Kidney epithelial cell (primary cell): ENCODE measurements at places on chromosomes 16 and 17. TPM values are rescaled to one million over a fixed set of nuclear protein-coding genes. Genes with fewer than 3 reads are reported as not detected.

FASN gene
- total RNA-seq = 202 and 249 TPM in 2 replicates

PIGL gene
- total RNA-seq = 31.8 and 53.0 TPM in 2 replicates

BCO1 gene
- total RNA-seq = 0.13 and 0.14 TPM in 2 replicates

KRT23 gene
- 24.2 and 25.9 TPM in 2 replicates for total RNA-seq

EVI2B gene
- not detected in 2 replicates for total RNA-seq

ACAP1 gene
- total RNA-seq = 0.14 and 3.6 TPM in 2 replicates

KRT33B gene
- 0.17 TPM in 1 of 2 replicates, not detected in the other for total RNA-seq

TCAP gene
- total RNA-seq = 0.55 and 0.84 TPM in 2 replicates

RPL27 gene
- total RNA-seq = 1,478 and 1,940 TPM in 2 replicates

ZNF750 gene
- total RNA-seq = 0.55 and 0.84 TPM in 2 replicates

C17orf50 gene
- total RNA-seq = not detected in 2 replicates

MAP2K6 gene
- 1.9 and 2.2 TPM in 2 replicates for total RNA-seq

CLEC19A gene
- not detected in 2 replicates for total RNA-seq

ABI3 gene
- 0.41 and 0.42 TPM in 2 replicates for total RNA-seq

TPSD1 gene
- total RNA-seq = not detected in 2 replicates

PRR15L gene
- total RNA-seq = 0.27 and 0.92 TPM in 2 replicates

SLFN14 gene
- not detected in 2 replicates for total RNA-seq

TPSB2 gene
- not detected in 2 replicates for total RNA-seq

TBC1D26 gene
- total RNA-seq = not detected in 2 replicates

FBXL20 gene
- 12.1 and 16.3 TPM in 2 replicates for total RNA-seq

TUBB3 gene
- 599 and 683 TPM in 2 replicates for total RNA-seq

TMEM220 gene
- 2.8 and 9.0 TPM in 2 replicates for total RNA-seq

CDH8 gene
- 0.34 and 0.92 TPM in 2 replicates for total RNA-seq

SEPTIN12 gene
- total RNA-seq = not detected in 2 replicates

COQ9 gene
- 37.6 and 49.5 TPM in 2 replicates for total RNA-seq

ASPHD1 gene
- 10.2 and 12.5 TPM in 2 replicates for total RNA-seq

CDH3 gene
- 173 and 201 TPM in 2 replicates for total RNA-seq

METTL16 gene
- total RNA-seq = 32.4 and 41.6 TPM in 2 replicates

HIC1 gene
- 8.8 and 11.9 TPM in 2 replicates for total RNA-seq

ACSM2B gene
- not detected in 2 replicates for total RNA-seq

ADAD2 gene
- total RNA-seq = not detected in 2 replicates

SUZ12 gene
- 13.5 and 19.6 TPM in 2 replicates for total RNA-seq

MT1M gene
- total RNA-seq = 1.9 and 4.3 TPM in 2 replicates

ABCC11 gene
- not detected in 2 replicates for total RNA-seq

CA7 gene
- not detected in 2 replicates for total RNA-seq
